ENCODE measurements at places on chromosomes 2 and 18.

- DNase-seq: no peak
Measured at GRCh38 chr2:137357634-137358033, 592.3 kb downstream of the THSD7B start.

DNA sequence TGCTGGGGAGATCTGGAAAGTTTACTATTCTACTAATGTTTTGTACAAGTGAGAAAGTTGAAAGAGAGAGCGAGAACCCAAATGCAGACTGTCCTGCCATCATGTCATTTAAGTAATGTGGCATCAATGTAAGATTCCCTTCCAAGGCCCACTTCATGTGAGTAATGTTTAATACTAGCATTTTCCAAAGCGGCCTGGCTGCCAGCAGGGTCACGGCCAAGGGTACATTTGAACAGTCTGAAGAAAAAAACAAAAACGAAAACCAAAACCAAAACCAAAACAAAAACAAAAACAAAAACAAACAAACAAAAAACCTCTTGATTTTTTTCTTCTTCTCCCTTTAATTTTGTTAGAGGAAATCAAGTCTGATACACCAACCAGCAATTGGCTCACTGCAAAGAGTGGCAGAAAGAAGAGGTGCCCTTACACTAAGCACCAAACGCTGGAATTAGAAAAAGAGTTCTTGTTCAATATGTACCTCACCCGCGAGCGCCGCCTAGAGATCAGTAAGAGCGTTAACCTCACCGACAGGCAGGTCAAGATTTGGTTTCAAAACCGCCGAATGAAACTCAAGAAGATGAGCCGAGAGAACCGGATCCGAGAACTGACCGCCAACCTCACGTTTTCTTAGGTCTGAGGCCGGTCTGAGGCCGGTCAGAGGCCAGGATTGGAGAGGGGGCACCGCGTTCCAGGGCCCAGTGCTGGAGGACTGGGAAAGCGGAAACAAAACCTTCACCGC lies 2.2 kb downstream of the HOXD10 start:
- no peak for DNase-seq

DNA sequence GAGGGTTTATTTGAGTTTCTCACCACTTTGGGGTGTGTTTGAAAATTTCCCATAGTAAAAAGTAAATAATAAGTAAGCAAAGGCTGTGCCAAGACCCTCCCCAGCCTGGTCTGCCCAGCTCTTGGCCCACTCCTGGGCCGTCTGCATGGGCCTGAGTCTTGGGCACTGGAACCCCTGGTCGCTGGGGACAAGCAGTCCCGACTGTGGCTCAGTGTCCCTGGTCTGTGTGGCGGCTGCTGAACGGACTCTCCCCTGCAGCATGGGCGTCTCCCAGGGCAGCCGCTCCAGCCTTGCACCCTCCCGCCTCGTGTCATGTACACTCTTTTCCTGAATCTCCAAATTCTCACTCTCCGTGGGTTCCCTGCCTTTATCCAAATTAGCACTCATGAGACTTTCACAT lies 7.2 kb upstream of the ASPRV1 start:
- DNase-seq: no peak

DNA sequence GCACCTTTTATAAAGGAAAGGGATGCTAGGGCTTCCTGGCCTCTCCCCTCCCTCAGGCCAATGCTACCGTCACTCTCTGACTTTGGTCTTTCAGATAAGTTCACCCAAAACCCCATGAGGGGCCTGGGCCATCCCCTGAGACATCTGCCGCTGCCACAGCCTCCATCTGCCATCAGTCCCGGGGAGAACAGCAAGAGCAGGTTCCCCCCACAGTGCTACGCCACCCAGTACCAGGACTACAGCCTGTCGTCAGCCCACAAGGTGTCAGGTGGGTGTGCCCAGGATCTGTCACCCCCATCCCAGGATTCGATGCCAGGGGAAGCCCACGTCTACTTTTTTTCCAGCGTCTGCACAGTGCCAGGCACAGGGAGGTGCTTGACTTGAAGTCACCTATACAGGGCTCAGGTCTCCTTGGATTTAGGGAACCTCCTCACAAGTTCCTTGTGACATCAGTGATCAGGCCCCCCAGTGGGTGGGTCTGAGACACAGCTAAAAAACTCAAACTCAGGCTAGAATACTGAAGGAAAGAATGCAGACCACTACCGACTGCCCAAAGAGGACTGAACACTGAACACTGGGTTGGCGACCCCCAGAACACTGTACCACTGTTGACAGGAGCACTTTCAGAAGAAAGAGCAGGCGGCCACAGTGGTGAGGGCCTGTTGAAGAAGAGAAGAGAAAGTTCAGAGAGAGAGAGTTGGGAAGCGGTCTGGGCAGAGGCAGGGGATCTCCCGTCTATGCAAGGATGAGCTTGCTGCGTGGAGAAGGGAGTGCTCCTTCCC lies 85.3 kb downstream of the EPAS1 start:
- no peak for DNase-seq

GRCh38 chr2:3130889-3131635 lies 246.6 kb downstream of the EIPR1 start:
- DNase-seq: no peak

GRCh38 chr2:231388725-231389346 lies 6.7 kb upstream of the B3GNT7 start:
- DNase-seq: no peak

- DNase-seq: no peak
Measured at GRCh38 chr2:239498981-239499634, 98.3 kb upstream of the HDAC4 start.
